ENCODE measurements at places on chromosomes 6 and 20.

DNA sequence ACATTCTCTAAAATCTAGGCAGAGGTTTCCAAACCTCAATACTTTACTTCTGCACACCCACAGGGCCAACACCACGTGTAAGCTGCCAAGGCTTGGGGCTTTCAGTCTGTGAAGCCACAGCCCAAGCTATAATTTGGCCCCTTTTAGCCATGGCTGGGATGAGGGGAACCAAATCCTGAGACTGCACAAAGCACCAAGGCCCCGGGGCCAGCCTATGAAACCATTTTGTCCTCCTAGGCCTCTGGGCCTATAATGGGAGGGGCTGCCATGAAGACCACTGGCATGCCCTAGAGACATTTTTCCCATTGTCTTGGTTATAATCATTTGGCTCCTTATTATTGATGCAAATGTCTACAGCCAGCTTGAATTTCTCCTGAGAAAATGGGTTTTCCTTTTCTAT lies 513.0 kb upstream of the ADGRB3 start:
- no peak for DNase-seq

- DNase-seq, result no peak
Measured at GRCh38 chr6:161200610-161201370, 73.1 kb downstream of the AGPAT4 start.

DNA sequence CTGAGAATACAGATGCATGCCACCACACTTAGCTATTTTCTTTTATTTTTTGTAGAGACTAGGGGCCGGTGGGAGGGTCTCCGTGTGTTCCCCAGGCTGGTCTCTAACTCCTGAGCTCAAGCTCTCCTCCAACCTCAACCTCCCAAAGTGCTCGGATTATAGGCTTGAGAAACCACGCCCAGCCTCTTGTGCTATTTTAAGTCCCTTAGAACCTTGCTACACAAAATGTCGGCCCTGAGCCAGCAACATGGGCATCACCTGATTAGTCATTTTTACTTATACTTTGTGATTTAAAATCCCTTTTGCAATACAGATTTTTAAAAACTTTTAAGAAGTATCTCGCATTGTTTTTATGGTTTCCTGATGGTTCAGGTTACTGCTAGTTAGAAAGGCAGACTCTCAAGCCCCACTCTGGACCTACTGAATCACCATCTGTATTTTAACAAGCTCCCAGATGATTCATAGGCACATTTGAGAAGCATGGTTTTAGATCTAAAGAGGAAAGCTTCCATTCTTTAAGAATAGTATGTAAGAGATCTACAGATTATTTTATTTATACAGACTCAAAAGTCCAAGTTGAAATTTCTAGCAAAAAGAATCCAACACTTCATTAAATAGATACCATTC lies 186.3 kb downstream of the PTPRT start:
- no peak for DNase-seq

GRCh38 chr20:44038681-44039123 lies 124.0 kb downstream of the TOX2 start:
- DNase-seq, result peak; percentile 14
